ENCODE measurements at places on chromosomes 7 and 10.

DNA sequence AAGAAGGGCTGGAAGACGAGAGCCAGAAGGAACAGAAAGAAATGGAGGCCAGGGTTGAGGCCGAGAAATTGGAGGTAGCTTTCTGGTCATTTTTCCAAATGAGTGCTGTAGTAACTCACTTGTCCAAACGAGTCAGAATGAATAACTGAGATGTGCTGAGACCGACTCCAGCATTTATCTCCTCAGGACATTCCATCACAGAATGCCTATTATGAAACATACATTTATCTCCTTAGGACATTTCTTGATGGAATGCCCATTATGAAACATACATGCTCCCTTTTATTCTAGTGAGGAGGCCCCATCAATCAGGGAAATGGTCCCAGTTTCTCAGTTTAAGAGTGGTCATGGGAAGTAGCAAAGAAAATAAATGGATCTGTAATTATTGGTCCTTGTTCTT lies 16.5 kb downstream of the AVL9 start:
- DNase-seq = peak; percentile 54

DNA sequence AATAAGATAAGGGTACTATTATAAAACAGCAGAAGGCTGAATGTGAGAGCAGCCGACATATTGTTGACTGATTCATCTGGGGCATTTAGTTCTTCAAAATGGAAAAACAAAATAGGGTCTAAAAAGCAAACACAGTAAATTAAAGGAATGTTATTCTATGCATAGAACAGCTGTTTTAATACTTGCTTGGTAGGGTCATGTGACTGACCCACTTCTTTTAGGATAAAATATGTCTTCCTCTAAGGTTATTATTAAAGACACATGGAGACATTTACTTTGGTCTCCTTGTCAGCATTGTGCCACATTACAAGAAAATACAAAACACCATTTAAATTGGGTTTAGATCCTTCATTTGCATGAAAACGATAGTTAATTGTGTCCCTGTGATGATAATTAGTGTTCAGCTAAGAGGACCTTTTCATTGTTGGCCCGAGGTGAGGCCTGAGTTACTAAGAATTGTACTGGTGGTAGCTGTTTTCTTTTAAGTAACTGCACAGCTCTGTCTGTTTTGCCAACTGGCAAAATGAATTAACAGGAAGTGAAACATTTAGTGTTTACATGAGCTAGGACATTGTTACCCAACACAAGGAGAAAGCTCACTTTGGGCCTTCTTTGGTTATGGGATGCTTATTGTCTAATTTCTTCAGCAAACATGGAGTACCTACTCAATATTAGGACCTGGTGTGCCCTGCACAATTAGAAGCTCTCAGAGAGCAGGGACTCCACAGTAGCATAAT lies 764.4 kb downstream of the LRMDA start:
- DNase-seq = peak; percentile 10

- DNase-seq = no peak
Observed at GRCh38 chr7:78080241-78080640, 281.7 kb downstream of the PHTF2 start.

GRCh38 chr7:53521638-53522184 lies 486.3 kb downstream of the POM121L12 start:
- DNase-seq = no peak

DNA sequence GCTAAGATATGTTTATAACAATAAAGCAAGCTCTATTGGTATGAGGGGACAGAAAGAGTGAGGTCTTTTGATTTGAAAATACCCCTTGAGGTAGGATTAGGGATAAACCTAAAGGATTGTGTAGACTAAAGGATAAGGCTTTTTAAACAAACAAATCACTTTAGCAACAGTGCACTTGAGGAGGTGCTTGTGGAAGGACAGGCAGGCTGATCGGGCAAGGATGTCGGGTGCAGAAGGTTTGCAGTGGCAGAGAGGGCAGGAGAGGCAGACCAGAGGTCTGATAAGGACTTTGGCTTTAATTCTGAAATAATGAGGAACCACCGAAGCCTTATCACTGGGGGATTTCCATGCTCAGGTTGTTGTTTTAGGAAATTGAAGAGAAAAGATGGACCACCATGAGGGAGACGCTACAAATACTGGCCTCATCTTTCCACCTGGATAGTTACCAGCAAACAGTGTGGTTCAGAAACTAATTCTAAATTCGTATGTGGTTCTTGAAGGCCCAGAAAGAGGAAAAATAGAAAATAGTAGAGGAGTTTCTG lies 119.5 kb upstream of the KLF6 start:
- no peak for DNase-seq

DNA sequence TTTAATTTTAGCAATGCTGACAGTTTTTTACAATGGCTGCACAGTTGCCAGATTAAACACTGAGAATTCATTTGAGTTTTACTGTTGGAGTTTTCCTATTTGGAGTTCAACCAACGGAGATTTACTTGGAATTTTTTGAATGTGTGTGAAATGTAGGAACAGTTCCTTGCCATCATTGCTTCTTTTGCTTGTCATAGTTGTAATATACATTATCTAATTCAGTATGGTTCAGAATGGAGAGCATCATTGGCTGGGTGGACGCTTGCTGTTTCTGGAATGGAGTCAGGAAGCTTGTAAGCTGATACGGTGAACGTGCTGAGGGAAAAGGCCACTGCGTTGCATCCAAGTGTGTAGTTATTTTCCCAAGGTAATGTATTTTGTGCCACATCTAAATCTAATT lies 404.3 kb upstream of the KLF6 start:
- DNase-seq = no peak

DNA sequence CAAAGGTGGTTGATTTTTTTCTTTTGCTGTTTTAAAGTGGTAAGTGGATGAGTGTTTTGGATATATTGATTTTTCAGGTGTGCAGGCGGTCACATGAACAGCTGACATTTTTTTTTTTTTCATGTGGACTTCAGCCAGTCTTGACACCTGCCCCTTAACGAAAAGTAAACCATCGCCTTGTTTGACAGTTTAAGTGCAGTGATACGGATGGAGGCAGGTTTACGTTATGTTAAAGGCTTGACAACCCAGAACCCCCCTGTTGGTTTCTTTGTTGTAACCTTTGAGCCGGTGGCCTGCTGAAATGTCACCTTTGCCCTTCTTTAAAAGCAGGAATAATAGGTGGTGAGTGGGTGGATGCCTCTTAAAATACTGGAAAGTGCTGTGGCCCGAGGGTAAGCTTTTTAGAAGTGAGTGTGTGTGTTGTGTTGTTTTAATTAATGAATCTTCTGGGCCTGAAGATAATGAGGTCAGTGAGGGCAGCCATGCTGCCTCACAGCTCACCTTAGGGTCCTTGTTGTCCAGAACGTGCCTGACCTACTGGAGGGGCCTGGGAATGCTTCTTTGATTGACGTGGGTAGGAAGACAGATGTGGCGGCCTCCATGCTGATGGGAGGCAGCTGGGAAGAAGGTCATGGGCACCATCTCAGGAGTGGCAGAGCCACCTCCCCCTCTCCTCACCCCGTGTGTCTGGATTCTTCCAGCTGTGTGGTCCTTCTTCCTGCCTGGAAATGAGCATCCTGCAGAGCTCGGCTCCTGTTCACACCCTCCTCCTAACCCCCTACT lies 69.8 kb downstream of the TCF7L2 start:
- no peak for DNase-seq

Measured in fibroblast of the aortic adventitia (primary cell).